HTR-8/SVneo (cell line): ENCODE measurements at places on chromosomes 6 and 20.
A peak's percentile ranks its signal among the peaks of the same experiment; 100 is the strongest.

DNA sequence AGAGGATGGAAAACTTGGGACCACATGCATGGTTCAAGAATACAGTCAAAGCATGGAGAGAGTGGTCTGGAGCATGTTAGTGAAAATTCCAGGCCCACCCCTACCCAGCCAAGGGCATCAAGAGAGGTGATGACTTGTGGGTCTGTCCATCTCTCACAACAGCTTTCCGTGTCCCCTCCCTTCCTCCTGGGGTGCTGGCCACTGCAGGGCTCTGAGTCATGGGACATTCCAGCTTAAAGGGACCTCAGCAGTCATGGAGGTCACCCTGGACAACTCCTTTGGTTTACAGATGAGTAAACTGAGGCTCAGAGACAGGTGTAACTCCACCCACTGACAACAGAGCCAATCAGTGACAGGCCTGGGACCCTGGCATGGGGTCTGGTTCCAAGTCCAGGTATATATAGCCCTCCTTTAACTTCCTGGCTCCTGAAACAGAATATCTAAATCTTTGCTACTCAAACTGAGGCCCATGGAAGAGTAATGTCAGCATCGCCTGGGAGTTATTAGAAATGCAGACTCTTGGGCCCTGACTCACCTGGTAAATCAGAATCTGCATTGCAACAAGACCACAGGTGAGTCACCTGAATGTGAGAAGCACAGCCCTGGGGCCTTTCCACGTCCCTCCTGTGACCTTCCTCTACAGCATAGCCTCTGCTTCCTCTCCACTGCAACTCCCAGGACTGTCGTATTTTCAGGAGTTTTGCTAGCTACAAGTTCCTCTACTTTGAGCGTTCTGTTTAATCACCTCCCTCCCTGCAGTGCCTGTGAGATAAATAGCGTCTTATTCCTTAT, 170.2 kb downstream of the ZDHHC14 start:
- no peak for DNase-seq

DNA sequence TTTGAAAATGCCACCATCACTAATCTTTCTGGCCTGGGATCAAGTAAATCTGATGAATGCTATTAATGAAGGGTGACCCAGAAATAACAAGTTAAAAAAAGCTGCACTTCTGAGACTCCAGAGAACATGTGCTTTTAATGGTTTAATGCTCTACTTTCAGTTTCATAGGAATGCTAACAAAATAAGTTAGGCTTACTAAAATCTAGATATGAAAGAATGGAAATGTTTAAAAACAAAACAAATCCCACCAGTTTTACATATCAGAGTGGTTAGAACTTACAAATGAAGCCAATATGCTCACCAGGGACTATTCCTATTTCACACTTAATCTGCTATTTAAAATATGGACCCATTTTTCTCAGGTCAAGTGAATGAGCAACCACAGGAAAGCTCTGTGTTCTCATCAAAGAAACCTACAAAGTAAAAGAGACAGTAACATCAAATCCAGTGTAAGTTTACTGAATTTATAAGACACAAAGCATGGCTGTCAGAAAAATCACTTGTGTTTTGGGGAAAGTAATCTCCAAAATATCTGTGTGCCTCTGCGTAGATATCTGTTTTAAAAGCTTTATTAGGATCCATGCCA, 40.3 kb downstream of the FYN start:
- DNase-seq, result no peak

GRCh38 chr6:105522626-105523322, 119.9 kb upstream of the PREP start:
- no peak for DNase-seq

- DNase-seq, result no peak
Observed at GRCh38 chr6:161215876-161216615, 57.8 kb downstream of the AGPAT4 start.

DNA sequence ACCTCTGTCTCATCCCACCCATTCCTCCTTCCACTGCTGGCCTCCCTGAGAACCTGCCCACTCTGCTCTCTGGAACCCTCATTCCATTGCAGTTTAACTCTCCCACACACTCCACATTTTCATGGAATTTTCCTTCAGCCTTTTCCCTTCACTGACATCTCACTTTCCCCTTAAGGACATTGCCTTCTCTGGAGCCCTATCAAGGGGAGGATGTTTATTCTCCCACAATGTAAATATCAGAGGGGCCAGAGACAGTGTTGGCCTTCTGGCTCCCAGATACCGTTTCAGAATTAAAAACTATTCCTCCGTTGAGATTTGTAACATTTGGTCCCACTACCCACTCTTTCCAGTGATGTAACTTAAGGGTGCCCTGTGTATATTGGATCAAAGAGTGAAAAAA, 199.5 kb upstream of the KCNK16 start:
- DNase-seq, result no peak

GRCh38 chr6:4809999-4810918, 34.1 kb downstream of the CDYL start:
- no peak for DNase-seq

DNA sequence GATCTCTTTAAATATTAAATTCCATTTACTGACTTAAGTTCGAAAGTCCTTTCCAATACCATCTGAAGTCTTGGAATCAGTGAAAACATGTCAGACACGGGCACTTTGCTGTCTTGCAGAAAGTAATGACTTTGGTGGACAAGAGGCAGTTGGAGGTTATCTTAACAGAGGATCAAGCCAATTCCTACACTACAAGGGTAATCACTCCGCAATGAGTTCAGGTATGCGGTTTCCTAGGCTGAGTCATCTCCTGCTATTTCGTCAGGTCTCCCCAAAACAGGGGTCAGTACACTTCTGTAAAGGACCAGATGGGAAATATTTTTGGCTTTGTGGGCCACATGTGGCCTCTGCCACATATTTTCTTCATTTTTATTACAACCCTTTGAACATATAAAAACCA, 656.6 kb downstream of the KIF16B start:
- DNase-seq, result no peak

DNA sequence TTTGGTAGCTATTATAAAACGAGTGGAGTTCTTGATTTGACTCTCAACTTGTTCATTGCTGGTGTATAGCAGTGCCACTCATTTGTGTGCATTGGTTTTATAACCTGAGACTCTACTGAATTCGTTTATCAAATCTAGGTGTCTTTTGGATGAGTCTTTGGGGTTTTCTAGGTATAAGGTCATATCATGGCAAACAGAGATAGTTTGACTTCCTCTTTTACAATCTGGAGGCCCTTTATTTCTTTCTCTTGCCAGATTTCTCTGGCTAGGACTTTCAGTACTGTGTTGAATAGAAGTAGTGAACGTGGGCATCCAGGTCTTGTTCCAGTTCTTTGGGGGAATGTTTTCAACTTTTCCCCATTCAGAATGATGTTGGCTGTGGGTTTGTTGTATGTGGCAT, 38.8 kb downstream of the SUMO4 start:
- no peak for DNase-seq

DNA sequence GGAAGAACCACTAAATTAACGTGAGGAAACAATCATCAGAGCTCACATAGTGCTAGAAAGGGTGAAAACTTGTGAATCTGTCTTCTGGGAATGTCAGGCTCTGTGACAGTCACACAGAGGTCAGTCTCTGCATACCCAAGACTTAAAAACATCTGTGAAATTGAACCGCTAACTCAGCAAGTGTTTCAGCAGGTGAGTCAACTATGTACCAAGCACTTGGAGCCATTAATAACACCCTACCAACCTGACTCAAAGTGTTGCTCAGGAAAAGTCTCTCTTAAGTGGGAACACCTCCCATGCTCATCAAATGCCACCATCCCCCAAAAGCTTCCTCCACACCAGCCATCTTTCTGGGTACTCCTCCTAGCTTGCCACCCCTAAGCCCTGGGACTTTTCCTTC, 92.3 kb upstream of the CARMIL1 start:
- no peak for DNase-seq

DNA sequence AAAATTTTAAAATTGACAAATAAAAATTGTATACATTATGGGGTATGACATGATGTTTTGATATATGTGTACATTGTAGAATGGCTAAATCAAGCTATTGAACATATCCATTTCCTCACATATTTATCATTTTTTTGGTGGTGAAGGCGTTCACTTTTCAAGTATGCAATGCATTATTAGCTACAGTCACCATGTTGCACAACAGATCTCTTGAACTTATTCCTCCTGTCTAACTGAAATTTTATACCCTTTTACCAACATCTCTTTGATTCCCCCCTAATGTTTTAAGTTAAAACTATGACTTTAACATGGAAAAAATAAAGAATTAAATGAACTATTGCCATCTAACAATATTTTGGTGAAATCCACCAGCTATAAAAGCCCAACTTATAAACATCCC, 65.2 kb upstream of the UST start:
- no peak for DNase-seq

- no peak for DNase-seq
Observed at GRCh38 chr6:73369563-73369962, at the start of gene OOEP. OOEP (minus strand) TSS chr6:73369897; CDS start chr6:73369792, 105 bp downstream.

GRCh38 chr6:121780325-121781321, 345.2 kb downstream of the GJA1 start:
- no peak for DNase-seq

- DNase-seq, result peak; percentile 35
Observed at GRCh38 chr6:15628499-15629131, 34.2 kb downstream of the DTNBP1 start.

DNA sequence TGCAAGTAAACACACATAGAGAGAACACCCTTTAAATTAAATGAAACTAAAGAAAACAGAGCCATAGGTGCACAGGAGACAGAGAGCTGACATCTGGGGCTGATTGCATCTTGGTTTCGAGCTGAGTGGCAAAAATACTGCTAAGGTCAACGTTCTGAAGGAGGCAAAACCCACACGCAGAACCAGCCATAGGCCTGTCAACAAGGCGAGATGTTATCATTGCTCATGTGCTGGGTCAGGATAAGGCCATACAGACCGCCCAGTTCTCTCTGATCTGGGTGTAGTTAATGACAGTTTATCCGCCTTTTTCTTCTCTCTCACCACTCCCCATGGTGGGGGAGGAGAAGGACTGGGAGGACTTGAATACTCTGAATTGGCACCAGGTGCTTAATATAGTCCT, 4.5 kb upstream of the FAM110A start:
- DNase-seq, result no peak

DNA sequence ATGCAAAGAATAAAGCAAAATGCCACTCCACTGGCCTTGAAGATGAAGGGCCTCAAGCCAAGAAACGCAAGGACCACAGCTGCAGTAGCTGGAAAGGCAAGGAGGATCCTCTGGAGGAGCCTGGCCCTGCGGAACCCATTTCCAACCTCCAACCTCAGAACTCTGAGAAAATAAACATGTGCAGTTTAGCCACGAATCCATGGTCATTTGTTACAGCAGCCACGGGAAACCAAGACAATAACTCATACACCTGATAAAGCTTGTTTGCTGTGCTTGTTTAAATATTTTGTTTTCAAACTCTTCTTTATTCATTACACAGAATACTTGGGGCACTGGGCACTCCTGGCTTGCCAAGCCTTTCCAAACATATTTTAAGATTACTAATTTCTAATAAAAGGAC, 10.4 kb downstream of the SERPINB6 start:
- no peak for DNase-seq

- DNase-seq, result no peak
Observed at GRCh38 chr6:164928728-164929407, 380.5 kb downstream of the C6orf118 start.

- no peak for DNase-seq
Observed at GRCh38 chr6:3747100-3747737, 4.3 kb downstream of the PXDC1 start.

- DNase-seq, result no peak
Observed at GRCh38 chr6:169847901-169848311, 96.5 kb downstream of the ERMARD start.

- no peak for DNase-seq
Observed at GRCh38 chr6:57250348-57250747, 28.2 kb upstream of the RAB23 start.

GRCh38 chr20:3745686-3746173, 13.2 kb downstream of the HSPA12B start:
- no peak for DNase-seq

DNA sequence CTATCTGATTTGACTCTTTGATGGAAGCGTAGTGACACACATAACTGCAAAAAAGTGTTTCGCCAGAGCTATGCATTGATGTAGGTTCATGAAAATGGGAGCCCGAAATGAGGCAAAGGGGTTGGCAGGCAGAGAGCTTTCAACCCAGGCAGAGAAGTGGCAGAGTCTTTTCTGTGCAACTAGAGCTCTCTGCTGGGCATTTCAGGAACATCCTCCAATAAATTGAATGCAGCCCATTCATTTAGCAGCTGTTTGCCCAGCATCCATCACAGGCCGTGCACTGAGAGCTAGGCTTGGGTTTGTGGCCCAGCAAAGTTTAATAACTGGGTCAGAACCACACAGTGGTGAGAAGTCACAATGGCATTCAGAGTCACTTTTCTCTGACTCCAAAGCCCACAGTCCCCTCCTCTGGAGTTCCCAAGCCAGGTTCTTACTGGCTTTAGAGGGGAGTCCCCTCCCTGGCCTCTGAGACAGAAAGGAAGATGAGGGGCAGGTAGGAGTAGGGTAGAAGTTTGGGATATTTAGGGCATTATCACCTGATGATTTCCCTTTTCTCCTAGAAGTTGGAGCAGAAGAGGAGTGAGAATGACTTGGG, 31.8 kb upstream of the ELMO2 start:
- DNase-seq, result peak; percentile 87

GRCh38 chr6:156598855-156599180, 178.4 kb upstream of the ARID1B start:
- no peak for DNase-seq
